Caki2 (cell line): ENCODE measurements at places on chromosomes 6 and 20.
A peak's percentile ranks its signal among the peaks of the same experiment; 100 is the strongest.

DNA sequence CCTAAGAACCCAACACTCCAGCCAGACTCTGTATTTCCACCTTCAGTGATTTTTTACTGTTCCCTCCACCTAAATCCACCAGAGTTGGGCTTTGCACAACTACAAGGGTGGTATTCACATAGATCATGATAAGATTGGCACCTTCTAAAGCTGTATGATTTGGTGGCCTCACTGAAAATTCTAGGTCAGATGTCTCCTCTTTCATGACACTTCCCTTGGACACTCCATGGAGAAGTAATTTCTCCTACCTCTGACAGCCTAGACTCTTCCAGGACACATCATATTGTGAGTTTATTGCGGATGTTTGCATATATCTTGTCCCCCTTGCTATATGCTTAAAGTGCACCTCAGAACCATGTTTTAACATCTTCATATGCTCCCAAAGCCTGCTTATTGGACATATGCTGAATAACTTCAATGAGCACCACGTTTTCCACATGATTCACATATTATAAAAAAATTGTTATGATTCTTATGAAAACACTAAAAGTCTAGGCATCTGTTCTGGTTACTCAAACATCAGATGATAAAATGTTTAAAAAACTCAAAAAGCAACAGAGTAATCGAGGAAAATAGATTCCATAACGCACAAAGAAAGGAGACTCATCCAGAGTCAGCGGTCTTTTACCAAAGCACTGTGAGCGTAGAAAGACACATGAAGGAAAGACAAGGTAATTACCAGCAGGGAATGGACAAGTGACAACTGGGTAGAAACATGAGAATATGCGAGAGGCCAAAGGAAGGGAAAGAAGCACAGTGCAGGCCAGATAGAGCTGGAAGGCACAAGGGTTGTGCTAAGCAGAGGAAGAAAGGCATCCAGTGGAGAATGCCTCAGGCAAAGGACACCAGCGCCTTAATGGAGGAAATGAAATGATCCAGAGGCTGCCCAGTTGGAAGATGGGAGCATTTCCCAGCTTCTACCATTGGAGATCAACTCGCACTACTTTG, 46.5 kb downstream of the KIF16B start:
- no peak for DNase-seq

GRCh38 chr6:5763407-5763806, 243.3 kb downstream of the NRN1 start:
- DNase-seq, result no peak

GRCh38 chr6:7523922-7524321, 17.5 kb upstream of the DSP start:
- no peak for DNase-seq

GRCh38 chr6:2796861-2797260, 31.7 kb downstream of the WRNIP1 start:
- no peak for DNase-seq

DNA sequence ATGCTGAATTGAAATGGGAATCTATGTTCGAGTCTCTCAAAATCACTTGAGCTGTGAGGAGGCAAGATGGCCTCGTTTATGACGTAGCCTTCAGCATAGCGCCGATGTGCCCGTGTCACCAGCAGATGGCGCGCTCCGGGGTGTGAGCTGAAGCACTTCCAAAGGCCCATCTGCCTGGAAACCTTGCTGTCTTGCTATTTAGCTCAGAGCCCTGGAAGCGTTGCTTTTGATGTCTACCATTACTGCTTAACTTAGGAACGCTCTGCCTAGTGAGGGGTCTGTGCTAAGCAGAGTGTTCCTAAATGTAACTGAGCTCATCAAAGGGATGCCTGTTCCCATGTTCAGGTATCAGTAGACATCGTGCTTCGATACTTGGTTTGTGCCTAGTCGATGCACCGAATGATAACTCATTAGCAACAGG, 67.7 kb downstream of the SYCP2L start:
- peak; percentile 18 for DNase-seq

- DNase-seq, result no peak
Measured at GRCh38 chr20:237929-238328, 10.9 kb downstream of the DEFB129 start.

DNA sequence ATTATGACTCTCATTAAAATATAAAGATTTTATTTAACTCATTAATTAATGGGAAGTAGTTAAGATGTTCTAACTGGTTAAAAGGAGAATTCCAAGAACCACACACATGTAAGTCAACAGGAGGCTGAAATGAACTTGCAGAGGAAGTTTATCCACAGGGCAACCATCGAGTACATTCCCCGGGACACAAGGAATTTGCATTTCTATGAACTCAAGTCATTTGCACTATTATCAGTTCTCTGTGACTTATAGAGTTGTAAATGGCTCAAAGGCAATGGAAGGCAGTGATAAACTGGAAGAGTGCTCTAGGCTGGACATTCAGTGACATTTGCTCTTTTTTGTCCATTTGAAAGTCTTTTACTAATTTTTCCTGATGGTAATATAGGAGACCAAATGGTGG, 97.4 kb downstream of the SNX5 start:
- no peak for DNase-seq

DNA sequence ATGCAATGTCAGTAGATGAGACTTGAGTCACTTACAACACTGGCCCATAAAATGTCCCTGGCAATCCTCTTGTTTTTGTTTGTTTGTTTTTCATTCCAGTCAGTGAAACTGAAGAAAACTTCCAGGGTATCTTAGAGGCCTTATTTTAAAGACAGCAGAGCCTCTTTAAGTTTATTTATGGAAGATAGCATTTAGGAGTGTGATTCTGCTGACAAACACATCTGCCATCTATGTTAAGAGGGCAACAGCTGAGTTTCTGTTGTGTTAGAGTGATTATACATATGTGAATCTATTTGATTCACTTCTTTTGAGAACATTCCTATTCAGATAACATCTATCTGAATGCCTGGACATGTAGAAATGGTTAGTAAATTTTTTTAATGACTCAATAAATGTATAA, 812.6 kb downstream of the TENT5A start:
- DNase-seq, result no peak

DNA sequence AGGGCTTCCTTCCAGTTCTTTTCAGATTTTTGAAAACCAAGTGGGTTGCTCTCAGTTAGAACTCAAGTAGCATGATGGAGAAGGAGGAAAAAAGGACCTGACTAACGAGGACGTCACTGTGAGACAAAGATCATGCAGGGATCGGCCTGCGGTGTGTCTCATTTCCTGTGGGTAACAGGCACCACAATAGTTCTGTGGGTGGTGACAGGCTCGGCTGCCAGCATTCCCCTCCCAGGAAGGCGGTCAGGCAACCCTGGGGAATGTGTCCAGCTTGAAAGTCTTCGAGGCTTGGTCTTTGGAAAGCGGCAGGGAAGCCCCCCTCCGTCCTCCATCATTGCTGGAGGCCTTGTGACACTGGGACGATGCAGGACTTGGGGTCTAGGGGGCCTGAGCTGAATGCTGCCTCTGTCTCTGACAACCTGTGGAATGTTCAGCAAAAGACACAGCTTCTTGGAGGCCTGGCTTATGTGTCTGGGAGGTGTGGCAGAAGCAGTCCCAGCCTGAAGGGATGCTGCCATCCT, 121.0 kb downstream of the BCAS1 start:
- no peak for DNase-seq

DNA sequence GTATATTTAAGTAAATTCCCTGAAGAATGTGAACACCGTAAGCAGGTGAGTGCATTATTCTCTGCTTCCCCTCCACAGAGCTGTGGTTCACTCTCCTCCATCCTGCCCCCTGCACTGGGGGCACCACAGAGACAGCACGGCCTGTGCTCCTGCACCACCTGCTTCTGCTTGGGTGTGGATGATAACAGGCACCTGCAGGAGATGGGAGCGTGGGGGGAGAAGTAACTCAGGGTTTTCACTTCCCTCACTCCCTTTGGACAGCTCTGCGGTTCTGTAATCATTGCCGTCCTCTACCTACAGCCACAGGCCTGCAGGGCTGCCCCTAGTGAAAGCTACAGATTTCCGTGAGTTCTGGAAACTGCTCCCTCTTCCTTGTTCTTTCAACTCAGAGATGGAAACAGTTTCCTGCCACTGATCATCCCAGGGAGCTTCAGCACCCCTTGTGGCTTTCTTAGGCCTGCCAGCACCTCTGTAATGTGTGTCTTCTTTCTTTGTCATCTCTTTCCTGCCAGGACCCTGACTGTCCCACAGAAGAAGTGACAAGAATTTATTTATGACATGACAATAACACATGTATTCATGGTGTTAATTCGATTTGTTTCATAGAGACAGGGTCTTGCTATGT, 21.3 kb upstream of the MICB start:
- DNase-seq, result no peak

DNA sequence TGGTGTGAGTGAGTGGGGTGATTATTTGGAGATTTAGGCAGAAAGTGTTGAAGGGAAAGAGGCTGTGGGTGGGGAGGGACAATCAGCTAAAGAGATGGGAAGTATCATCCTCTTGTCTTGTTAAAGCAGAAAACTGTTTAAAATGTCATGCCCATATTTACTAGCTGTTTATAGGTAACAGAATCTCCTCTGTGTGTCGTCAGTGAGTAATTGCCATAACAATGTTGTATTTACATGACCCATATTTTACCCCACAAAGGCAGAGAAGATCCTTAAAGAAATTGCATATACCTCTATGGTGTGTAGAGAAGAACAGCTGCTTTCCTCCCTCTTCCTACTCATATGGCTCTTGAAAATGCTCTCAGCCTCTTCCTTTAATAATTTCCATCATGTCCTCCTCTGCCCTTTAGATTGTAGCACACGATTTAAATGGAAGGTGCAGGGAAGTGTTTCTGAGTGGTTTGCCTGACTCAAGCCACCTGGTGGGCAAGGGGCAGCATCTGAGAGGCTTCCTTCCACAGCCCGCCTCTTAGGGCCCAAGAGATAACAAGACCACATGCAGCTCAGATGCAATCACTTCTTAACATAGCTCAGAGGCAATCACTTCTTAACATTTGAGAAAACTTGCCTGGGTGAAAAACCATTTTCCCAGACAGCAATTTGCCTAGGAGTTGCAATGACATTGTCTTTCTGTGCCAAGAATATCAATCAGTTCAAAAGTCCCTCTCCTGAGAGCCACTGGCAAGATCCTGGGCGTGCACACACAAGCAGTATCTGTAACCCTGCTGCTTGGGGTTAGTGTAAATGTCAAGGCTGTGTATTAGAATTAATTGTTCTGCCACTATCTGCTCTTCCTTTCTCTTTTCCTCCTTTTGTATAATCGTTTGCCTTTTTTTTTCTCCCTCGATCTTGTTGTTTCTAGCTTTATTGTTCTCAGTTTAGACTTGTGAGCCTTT, 44.1 kb upstream of the EDN1 start:
- DNase-seq, result no peak

GRCh38 chr6:63521475-63522210, 50.6 kb upstream of the LOC128125822 start:
- DNase-seq, result no peak

- no peak for DNase-seq
Measured at GRCh38 chr6:21912151-21912832, 318.7 kb downstream of the SOX4 start.

- DNase-seq, result no peak
Measured at GRCh38 chr6:136188486-136188885, 61.6 kb downstream of the MTFR2 start.

DNA sequence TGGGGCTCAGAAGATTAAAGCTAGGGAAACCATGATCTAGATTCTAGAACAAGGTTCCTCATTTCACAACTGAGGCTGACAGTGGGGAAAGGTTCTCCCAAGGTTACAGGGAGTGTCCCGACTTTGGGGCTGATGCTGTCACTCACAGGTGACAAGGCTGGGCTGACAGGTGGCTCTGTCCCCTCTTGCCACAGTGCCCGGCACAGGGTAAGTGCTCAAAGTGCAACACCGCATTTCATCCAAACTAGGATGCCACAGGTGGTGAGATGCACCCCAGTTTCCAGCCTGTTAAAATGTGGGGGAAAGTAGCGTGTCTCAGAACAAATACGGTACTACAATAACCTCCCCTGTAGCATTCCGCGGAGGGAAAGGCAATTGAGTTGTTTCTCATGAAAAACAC, 7.8 kb downstream of the ZBP1 start:
- no peak for DNase-seq

GRCh38 chr6:170279977-170280688, 10.7 kb downstream of the DLL1 start:
- peak; percentile 59 for DNase-seq

GRCh38 chr20:4138056-4138455, 122.7 kb upstream of the RNF24 start:
- DNase-seq, result no peak

DNA sequence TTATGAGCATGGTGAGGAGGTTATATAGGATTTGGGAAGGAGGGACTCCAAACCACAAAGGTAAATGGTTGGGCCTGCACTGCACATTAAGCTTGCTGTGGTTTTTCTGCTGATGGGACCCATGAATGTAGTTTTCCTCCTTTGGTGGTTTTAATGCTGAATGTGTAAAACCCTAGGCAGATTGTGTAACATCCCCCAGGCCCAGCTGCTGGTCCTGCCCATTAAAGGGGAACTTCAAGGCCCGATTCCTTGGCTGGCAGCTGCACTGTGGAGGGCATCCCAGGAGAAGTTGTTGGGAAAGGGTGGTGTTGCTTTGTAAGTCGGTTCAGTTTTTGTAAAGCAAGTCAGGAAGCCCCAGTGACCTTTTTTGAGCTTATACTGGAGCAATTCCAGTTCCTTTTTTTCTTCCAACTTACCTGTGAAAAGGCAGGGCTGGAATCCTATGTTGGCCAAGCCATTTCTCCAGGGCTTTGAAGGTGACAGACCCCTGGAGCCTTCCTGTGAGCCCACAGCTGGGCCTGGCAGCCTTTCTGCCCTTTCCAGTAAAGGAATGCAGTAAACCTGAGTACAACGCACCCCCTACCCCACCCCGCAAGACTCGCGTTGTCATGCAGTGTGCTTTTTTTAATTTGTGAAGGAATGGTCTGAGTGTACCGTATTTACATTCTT, 43.1 kb upstream of the NAA20 start:
- no peak for DNase-seq

GRCh38 chr20:61042506-61043385, 209.3 kb upstream of the CDH4 start:
- DNase-seq, result peak; percentile 21

DNA sequence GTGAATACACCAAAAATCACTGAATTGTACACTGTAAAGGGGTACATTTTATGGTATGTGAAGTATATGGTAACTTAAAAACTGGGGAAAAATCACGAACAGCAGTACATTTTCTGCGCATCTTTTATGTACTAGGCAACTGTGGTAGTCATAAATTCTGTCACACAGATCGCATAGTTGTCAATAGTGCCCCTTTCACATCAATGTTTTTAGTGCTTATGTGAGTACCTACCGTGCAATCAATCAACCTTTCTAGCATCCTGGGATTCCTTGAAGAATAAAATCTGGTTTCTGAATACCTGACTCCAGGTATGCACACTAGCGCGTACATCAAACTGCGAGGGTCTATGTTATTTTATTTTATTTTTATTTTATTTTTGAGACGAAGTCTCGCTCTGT, 637 bp upstream of the RPF2 start:
- no peak for DNase-seq

DNA sequence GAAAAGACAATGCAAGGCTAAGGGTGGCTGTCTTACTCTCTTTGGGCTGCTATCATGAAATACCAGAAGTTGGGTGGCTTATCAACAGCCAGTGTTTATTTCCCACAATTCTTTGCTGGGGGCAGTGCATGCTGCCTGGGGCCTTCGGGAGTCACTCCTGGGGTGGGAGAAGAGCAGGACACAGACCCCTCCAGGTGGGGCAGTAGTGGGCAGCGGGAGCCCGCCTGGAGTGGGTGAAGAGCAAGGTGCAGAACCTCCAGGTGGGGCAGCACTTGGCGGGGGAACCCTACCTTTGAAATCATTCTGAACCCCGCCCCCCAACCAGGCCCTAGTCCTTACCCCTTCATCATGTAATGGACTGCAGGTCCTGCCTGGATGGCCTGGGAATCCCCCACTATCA, 69.6 kb upstream of the THBS2 start:
- DNase-seq, result no peak

- DNase-seq, result no peak
Measured at GRCh38 chr20:48656661-48657211, 171.1 kb downstream of the PREX1 start.
